ENCODE measurements at places on chromosomes 1 and 21.

GRCh38 chr1:31152181-31152795 is 86.8 kb upstream of the PUM1 start:
- DNase-seq, result no peak

DNA sequence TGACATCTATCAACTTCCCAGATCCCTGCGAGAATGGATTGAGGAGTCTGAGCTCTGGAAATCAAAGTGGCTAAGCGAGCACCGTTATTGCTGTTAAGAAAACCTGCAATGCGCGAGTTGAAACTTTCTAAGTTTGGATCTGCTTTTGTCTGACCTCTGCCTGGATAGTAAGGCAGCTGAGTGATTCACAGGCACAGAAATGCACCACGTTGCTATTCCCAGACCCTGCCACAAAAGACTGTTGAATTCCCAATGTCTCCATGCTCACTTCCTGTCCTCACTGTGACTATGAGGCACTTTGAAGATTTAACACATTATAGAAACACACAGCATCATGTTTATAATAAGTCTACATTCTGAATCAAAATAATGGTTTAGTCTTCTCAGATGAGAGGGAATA is 27.1 kb upstream of the CNIH3 start:
- no peak for DNase-seq

GRCh38 chr1:55155522-55155921 is 59.6 kb downstream of the USP24 start:
- DNase-seq, result no peak

DNA sequence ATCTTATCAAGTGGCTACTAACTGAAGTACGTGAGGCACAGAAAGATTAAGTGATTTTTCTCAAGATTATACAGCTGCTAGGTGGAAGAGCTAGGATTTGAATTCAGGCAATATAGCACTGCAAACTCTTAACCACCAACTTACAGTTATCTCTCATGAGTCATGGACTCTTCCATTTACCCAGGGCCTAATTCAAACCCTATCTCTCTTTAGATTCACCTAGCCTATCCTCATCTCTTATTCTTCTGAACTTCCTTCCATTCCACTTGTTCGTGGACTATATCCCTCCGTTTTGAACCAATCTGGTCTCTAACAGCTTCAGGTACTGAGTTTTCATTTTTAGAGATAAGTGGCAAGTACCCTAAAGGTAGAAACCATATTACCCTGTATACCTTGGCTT is 92.8 kb upstream of the DMRTA2 start:
- DNase-seq, result no peak

DNA sequence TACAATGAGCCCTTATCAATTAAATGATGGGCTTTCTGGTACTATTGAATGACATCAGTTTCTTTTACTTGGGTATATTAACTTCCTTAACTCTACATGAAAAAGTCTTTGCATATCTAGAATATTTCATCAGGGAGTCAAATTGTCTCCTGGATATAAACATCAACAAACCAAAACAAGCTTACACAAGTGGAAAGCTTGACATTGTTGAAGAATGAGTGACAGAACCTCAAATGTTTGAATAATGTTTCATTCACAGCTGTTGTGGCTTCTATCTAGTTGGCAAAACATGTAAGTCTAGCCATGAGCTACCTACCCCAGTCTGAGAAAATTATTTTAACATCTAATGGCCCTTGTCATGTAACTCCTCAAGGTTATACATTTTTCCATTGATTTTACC is 604.8 kb upstream of the ADAMTS5 start:
- no peak for DNase-seq

DNA sequence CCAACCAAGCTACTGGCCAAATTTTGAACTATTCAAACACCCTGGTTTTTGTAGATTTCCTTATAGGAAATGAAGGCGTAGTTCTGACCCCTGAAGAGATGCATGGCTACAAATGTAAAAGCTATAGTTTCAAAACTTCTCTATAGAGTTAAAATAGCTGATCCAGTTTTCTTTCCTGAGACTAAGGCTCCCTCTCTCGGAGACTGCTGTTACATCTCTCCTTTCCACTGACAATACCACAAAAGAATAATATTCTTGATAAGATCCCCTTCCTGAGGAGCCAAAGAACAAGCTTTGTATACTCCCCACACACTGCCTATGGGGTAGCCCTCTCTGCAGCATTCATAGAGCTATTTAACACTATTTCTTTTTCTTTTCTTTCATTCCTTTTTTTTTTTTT is 6.7 kb upstream of the CFAP126 start:
- no peak for DNase-seq

DNA sequence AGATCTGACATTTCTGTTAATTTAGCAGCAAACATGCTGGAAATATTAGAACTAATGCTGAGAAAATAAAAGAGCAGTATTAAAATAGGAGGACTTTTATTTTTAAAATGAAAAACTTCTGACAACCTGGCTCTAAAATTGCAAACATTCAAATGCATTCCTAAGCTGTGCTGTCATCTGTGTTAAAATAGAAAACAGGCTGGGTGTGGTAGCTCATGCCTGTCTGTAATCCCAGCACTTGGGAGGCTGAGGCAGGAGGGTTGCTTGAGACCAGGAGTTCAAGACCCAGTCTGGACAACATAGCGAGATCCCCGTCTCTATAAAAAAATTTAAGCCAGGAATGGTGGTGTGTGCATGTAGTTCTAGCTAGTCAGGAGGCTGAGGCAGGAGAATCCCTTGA is 44.6 kb downstream of the MIGA1 start:
- DNase-seq, result no peak

- DNase-seq, result no peak
These were observed 57.8 kb downstream of the WNT9A start for GRCh38 chr1:227889863-227890405.

- no peak for DNase-seq
These were observed 149.4 kb upstream of the LMO4 start for GRCh38 chr1:87179076-87179810.

DNA sequence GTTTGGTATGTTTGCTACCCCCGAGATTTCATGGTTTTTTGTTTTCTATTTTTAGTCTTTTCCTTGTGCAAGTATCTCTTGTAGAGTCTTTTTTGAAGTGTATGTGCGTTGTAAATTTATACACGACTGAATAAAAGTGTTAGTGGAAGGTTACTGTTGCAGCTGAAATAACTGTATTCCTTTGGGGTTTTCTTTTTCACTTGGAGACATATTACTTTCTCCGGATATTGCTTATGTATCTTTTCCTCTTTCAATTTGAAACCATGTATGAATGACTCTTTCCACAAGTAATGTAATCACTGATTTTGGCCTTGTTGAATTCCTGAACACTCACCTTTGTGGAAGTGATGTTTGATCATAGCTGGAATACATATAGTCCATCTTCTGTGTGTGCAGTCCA is 956 bp downstream of the URB2 start:
- DNase-seq, result no peak

DNA sequence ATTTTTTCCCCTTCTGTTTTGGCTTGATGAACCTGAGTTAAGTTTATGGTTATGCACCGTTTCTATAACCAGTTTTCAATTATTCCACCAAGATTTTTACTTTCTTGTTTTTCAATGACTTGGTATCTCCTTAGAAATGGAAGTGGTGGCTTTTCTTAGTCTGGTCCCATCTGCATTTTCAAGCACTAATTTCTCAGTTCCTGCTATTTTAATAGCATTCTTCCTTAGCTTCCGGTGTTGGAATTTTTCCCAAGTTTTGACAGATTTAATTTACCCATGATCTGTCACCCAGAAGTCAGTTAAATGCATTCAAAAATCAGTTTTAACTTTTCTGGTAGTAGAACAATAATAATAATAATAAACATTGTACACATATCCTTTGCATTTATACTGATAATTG is 184.6 kb upstream of the OLFM3 start:
- DNase-seq, result no peak
